ENCODE measurements at places on chromosomes 7 and 10.
A peak's percentile ranks its signal among the peaks of the same experiment; 100 is the strongest.

DNA sequence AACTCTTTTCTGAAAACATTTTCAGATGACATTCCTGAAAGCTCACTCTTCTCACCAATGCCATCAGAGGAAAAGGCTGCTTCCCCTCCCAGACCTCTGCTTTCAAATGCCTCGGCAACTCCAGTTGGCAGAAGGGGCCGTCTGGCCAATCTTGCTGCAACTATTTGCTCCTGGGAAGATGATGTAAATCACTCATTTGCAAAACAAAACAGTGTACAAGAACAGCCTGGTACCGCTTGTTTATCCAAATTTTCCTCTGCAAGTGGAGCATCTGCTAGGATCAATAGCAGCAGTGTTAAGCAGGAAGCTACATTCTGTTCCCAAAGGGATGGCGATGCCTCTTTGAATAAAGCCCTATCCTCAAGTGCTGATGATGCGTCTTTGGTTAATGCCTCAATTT is 16.5 kb downstream of the ANLN start:
- DNase-seq = peak; percentile 55

GRCh38 chr7:99719996-99720769 is 14.8 kb downstream of the CYP3A7 start:
- no peak for DNase-seq

GRCh38 chr10:87608756-87609155 is 50.9 kb upstream of the PAPSS2 start:
- DNase-seq = peak; percentile 73

- no peak for DNase-seq
Measured at GRCh38 chr10:133452453-133452852, 1.3 kb upstream of the SCART1 start.

DNA sequence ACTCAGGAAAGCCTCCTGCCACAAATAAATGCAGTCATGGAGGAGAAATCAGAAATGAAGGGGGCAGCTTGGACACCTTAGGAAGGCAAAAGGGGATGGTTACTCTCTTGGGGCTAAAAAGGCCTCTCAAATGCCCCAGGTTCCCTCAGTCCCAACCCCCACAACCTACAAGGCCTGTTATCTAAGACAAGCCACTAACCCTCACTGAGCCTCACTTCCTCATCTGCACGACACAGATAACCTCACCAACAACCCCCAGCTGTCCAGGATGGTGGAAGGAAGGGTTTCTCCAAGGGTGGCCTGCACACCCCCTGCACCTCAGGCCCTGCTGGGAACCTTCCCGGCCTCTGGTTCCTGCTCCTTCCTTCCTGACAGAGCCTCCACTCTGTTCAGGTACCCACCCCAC is 29.2 kb downstream of the SORBS1 start:
- no peak for DNase-seq

GRCh38 chr10:31384589-31384949 is 65.6 kb downstream of the ZEB1 start:
- DNase-seq = no peak

GRCh38 chr7:47550788-47551470 is 31.0 kb downstream of the TNS3 start:
- no peak for DNase-seq

GRCh38 chr7:90726623-90727022 is 130.5 kb downstream of the CDK14 start:
- DNase-seq = peak; percentile 43

- DNase-seq = no peak
Measured at GRCh38 chr10:119198438-119198837, 8.9 kb upstream of the GRK5 start.

DNA sequence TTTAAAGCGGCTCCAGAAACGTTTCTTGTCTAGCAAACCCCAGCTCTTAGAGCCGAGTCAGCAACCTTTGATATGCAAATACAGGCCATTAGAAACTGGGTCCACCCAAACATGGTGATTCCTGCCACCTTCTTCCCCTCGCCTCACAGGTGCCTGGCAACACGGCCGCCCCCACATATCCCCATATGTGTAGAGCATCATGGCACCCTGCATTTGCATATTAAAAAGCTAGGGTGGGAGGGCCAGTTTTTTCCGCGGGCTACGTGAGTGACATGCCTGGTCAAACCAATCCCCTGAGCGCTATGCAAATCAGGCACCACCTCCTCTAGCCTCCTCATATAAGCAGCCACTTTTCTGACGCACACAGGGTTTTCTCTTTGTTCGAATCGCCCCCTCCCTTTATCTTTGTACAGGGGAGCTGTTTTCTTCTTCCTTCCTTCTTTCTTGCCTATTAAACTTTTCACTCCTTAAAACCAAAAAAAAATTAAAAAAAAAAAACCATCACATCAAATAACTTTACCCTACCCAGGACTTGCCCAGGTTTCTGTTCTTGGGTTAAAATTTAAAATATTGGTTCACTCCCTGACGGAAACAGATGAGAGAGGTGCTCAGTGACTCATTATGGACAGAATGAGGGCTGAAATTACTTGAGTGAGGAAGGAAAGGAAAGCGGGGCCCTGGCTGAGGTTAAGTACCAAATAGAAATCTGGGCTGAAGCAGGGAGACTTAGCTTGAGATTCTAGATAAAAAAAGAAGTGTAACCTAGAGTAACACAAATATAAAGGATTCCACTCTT is 59.8 kb downstream of the COA1 start:
- DNase-seq = no peak

DNA sequence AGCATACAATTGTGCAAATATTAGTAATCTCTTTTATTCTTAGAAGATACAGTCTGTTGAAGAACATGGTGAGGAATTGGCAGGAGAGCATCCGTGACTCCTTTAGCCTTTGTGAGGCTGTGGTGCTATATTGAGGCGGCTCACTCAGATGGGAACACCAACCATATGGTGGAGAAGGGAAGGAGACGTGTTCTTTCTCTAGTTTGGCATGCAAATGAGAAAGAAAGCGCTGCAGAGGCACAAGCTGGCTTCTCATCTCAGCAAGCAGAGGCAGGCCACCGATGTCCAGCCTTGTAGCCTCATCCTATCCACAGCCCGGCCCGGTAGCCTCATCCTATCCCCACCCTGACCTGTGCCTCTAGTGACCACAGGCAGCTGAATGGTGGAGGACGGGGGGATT is 288.3 kb downstream of the CAMK1D start:
- DNase-seq = no peak

DNA sequence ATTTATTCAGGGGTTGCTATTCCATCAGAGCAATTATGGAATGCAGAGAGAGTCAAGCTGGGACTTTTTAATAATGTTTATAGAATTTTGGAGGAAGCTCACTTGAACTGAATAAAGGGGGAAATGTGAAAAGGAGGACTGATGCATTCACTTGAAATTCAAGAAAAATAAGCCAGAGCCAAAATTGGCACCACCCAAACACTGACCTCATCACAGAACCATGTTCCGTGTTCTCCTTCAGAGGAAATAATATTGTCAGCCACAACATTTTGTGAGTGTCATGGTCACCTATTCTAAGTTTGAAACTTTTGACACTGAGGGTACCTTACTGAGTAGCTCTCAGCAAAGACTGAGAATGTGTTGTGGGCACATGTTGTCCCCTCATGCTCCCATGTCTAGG is 207.0 kb downstream of the ANK3 start:
- peak; percentile 46 for DNase-seq

DNA sequence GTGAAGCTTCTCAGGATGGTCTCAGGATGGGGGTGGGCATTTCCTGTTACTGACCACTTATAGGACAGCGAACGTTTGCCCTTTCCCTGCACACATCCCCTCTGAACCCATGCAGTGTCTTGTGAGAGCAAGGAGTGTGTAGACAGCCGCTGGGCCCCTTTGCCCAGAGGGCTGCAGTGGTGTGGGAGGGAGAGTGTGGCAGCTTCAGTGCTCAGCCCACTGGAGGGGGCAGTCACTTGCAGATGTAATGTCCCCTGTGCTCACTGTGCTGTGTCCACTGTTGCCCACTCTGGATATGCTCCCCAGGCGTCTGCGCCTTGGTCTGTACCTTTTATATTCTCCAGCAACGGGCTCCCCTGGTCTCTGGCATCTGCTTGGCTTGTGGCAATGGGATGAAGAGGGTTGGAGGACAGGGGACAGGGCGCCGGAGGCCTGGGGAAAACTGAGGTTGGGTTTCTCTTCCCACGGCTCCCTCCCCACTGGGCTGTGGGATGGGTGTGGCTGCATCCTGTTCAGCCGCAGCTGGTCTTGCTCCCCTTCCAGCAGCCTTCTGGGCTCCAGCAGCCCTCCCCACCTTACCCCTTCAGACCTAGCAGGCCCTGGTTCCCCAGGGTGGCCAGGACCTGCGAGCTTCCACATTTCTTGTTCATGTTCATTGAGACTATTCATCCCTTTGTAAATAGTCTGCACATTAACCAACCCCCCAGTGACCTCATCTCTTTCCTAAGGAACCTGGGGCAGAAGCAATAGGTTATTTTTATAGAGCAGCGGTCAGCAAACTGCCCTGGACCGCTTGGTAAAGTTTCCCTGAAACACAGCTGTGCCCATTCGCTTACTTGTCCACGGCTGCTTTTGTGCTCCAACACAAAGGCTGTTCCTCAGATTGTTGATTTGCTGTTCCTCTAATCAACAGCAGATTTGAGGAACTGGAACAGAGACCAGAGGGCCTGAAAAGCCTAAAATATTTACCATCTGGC is 6.1 kb downstream of the ZNF789 start:
- DNase-seq = peak; percentile 39

DNA sequence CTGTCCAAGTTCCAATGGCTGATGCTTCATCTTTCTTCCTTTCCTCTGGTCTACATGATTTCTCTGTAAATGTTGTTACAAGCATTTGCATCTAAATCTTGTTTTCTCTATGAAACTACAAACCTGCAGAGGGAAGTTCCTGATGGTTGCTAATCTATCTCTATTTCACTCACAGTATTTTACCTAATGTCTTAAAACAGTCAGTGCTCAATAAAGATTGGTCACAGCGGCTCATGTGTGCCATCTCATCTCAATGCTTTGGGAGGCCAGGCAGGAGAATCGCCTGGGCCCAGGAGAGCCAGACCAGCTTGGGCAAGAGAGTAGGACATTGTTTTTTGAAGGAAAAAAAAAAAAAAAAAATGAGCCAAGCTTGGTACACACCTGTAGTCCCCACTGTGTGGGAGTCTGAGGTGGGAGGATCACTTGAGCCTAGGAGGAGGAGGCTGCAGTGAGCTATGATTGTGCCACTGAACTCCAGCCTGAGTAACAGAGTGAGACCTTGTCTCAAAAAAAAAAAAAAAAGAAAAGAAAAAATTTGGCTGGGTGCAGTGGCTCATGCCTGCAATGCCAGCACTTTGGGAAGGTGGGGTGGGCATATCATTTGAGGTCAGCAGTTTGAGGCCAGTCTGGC is 71.3 kb upstream of the ARMC3 start:
- DNase-seq = no peak

- DNase-seq = no peak
Measured at GRCh38 chr7:74230446-74231231, 20.8 kb downstream of the LAT2 start.

DNA sequence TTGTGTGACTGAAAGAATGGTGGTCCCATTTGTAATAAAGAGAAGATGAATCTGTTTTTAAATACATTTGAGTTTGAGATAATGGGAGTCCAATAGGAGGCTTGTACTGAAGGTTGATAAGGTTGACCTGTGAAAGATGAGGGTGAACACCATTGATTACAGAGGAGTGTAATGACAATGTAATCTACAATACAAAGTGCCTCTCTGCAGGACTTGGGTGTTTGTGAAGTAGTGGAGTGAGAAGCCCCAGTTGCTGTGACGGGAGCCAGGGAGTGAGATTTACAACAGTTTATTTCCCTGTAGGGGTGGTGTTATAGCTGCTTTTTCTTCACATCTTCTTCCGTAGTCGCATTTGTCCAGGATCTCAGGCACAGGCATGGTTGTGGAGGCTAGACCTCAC is 189.9 kb downstream of the EXOC4 start:
- no peak for DNase-seq

- DNase-seq = no peak
Measured at GRCh38 chr7:26514633-26515032, 223.0 kb downstream of the SNX10 start.

DNA sequence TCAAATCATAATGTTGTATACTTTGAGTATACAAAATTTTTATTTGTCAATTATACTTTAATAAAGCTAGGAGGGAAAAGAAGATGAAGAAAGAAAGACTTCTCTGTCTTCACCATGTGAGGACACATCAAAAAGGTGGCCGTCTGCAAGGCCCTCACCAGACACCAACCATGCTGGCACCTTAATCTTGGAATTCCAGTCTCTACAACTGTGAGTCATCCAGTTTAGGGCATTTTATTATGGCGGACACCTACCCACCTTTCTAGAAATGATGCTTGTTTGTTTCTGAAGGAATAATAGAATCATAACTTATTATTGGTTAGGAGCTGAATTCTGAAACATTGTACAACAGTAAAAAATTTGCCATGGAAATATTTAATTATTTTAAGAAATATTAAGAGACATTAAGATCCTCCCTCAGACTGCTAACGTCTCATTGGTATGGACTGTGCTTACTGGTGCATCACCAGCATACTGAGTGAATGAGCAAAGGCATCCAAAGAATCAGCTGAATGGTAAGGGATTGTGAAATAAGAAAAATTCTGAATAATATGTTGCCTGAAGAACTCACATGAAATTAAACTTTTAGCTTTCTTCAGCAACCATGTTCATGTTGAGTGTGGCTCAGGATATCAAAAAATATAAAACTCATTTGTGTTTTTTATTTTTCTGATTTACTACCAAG is 536.6 kb downstream of the HTR7 start:
- peak; percentile 47 for DNase-seq

- DNase-seq = no peak
Measured at GRCh38 chr10:119350502-119351097, 143.2 kb downstream of the GRK5 start.

DNA sequence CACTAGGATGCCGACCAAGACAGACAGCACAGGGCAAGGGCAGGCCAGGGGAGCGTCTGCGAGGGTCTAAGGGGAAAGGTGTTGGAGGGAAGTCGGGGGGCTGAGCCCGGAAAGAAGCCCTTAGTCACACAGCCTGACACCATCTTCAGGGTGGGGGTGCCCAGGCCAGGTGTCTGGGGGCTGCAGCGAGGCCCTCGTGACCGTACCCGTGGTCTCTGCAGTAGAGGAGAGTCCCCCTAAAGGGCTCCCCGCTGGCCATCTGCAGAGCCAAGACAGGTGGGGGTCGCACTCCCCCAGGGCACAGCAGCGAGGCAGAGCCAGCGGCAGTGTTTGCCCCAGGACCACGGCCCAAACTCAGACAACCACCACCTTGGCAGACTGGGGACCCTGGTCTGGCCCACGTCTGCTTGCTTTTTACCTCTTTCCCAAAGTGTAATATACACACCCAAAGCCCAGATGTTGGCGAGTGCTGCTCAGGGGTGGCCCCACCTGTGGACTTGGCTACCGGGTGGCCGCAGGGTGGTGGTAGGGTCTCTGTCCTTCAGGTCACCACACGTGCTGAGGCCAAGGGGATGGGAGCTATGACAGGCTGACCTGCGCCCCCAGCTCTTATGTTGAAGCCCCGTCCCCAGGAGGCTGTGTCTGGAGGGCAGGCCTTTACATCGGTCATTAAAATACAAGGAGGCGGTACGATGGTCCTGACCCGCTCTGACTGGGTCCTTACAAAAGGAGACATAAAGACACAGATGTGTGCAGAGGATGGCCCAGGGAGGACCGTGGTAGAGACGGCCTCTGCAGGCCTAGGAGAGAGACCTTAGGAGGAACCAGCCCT is 107.4 kb downstream of the DNAJB6 start:
- DNase-seq = no peak

Data from foreskin fibroblast (primary cell).